ENCODE measurements at places on chromosomes 3 and 15.

DNA sequence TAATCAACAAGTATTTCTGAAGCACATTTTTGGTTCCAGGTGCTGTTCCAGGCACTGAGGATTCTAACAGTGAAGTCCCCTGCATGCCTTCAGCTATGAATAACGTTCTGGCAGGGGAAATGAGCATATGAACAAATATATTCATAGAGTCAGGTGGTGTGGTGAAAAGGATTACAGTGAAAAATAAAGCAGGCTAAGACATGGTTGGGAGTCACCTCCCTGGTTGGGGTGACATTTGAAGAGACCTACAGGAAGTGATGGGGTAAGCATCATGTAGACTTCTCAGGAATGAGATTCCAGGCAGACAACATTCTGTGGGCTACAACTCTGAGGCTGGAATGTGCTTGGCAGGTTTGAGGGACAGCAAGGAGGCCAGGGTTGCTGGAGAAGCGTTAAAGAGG is 15.0 kb downstream of the FRMD4B start:
- DNase-seq: no peak

GRCh38 chr15:98231696-98232440 is 271.4 kb downstream of the ARRDC4 start:
- no peak for DNase-seq

DNA sequence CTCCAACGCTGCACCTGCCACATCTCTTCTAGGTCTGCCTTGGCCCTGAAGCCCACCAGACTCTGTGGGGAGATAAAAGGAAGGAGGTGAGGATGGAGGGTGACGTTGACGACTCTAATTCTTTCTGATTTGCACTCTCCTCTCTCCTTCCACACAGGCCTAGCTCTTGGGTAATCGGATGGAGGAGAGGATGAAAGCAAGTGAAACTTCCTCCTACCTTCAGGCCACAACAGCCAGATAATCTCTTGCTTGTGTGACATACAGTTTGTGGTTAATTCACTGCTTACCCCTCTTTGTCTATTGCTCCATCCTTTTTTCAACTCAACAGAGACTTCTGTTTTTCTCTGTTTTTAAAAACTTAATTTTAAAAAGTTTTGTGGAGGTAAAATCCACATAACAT is 208.1 kb downstream of the SV2B start:
- no peak for DNase-seq

GRCh38 chr15:63636518-63637061 is 39.4 kb downstream of the FBXL22 start:
- DNase-seq: no peak

DNA sequence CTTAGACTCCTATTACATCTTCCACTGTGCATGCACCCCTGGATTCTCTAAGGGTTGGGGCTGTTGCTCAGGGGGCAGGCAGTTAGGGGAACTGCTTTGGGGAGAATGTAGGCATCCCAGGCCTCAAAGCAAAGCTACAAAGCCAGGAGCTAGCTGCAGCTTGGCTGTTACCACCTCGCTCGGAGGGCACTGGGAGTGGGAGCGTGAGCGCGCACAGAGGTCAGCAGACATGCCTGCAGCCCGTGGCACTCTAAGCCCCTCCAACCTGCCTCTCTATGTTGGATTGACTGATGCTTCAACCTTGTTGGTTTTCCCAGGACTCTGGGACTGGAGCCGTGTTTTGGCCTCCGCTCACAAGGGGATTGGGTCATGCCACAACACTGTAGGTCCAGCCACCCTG is 69.8 kb downstream of the CPN2 start:
- DNase-seq: no peak

GRCh38 chr3:128813097-128813496 is 66.3 kb upstream of the ACAD9 start:
- no peak for DNase-seq

- DNase-seq: no peak
Observed at GRCh38 chr3:19506171-19506570, 357.9 kb downstream of the KCNH8 start.

DNA sequence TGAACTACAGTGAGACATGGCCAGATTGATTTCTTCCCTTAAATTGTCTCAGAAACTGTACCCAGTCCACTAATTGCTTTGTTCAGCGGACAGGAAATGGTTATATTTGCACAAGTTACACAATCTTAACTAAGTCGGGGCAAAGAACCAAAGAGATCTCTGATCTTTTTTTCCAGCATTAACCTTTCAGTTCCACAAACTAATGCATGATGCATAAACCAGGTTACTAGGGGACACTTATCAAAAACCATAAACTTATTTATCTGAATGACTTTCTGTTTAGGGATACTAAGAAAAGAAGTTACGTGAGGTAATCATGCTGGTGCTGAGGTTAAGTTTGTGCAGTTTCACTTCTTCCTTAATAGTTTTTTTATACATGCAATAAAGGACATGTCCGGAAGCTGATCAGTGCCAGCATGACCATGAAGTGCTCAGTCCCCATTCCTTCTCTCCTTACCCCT is 22.4 kb downstream of the FNDC3B start:
- DNase-seq: no peak

- no peak for DNase-seq
Observed at GRCh38 chr3:20575146-20575545, 389.1 kb upstream of the SGO1 start.

GRCh38 chr15:67187351-67187854 is 67.1 kb downstream of the AAGAB start:
- no peak for DNase-seq

DNA sequence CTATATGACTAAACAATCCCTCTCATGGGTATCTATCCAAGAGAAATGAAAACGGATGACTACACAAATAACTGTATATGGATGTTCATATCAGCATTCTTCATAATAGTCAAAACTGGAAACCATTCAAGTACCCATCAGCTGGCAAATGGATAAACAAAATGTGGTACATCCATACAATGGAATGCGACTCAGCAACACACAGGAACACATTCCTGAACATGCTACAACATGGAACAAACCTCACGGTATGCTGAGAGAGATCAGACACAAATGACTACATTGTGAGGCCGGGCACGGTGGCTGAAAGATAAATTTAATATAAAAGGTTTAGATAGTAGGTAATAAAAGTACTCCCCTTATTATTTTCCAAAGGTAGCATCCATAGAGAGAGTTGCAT is 42.6 kb downstream of the CCR4 start:
- no peak for DNase-seq

GRCh38 chr15:90550919-90551318 is 21.2 kb downstream of the CRTC3 start:
- DNase-seq: no peak

GRCh38 chr3:67460841-67461510 is 193.4 kb downstream of the SUCLG2 start:
- peak; percentile 7 for DNase-seq

DNA sequence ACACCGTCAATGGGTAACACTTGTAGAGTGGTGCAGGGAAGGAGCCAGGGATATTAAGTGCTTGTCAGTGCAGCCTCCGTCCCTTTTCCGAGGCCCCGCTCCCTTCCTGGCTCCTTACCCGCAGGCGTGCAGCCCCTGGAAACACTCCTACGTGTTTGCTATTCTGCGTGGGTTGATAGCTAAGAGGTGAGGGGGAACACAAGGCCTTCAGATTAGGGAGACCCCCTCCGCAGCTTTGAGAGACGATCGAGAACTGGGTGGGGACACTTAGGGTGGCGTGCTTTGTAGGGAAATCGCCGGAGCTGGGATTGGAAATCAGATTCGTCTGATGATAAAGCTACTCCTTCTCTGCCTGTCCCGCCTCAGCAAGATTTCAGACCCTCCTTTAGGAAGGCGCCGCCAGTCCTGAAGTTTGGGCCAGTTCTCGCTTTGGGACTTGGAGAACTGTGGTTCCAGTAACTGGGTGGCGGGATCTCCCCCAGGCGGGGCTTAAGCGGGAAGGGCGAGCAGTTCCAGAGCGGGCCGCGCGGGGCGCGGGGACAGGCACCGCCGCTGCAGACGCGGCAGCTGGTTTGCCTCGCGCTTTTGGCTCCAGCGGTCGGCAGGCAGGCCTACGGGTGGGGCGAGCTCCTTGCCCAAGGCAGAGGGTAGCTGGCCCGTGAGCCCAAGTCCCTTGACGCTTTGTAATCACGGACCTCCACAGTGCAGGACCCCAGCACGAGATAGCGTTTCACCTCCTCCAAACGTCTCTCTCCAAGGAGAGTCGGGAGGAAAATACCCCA is 8.0 kb upstream of the FAM107A start:
- peak; percentile 50 for DNase-seq

DNA sequence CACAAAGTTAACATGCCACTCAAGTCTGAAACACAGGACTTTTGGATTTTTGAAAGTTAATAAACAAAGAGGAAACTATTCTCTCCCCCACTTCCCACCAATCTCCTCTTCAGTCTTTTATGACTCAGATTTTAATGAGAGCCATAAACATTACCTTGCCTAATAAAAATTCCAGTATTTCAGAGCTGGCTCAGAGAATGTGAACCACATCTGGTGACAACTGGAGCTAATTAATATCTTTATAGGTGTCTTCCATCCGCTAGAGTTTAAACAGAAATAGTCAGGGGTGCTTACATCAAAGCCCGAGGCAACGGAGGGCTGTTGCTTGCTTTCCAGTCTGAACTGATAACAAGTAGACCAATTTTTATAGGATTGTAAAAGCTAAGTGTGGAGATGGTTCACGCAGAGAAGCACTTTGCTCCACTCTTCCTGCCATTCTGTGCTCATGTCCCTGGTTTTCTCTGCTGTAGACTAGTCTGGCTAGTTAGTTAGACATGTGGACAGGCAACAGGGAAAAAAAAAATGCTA is 363.6 kb downstream of the NR2F2 start:
- peak; percentile 33 for DNase-seq

DNA sequence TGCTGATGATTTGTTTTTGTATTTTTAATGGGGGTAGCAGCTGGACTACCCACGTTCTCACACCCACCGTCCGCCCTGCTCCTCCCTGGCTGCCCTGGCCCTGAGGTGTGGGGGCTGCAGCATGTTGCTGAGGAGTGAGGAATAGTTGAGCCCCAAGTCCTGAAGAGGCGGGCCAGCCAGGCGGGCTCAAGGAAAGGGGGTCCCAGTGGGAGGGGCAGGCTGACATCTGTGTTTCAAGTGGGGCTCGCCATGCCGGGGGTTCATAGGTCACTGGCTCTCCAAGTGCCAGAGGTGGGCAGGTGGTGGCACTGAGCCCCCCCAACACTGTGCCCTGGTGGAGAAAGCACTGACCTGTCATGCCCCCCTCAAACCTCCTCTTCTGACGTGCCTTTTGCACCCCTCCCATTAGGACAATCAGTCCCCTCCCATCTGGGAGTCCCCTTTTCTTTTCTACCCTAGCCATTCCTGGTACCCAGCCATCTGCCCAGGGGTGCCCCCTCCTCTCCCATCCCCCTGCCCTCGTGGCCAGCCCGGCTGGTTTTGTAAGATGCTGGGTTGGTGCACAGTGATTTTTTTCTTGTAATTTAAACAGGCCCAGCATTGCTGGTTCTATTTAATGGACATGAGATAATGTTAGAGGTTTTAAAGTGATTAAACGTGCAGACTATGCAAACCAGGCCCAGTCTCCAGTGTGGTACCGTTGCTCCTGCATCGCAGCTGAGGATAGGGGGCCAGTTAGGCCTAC is 1.4 kb upstream of the FES start:
- DNase-seq: no peak

DNA sequence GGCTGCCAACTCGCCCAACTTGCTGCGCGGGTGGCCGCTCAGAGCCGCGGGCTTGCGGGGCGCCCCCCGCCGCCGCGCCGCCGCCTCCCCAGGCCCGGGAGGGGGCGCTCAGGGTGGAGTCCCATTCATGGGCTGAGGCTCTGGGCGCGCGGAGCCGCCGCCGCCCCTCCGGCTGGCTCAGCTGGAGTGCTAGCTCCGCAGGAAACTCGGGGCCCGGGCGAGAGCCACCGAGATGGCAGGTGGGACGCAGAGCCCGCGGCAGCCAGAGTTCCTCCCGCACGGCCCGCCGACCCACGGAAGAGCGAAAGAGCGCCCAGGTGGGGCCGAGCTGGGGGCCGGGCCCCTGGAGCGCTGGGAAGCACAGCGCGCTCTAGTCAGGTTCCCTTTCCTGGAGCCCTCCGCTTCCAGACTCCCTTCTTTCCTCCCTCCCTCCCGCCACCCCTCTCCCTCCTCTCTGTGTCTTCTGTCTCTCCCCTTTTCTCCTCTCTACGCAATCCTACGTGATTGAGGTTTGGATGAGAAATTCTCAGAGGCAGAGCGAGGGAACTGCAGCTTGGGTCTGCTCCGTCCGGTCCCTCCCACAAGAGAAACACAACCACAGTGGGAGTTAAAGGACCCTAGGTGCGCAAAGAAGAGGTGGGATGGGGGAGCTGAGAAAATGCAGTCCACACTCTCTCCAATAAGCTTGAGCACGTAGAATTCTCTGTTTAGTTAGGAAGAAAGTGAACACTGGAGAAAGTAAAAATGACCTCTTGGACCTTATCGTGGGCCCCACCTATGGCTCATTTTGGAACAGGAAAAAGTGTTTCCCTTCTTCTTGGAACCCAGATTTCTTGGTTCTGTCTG is 317.3 kb downstream of the FGF12 start:
- peak; percentile 71 for DNase-seq

DNA sequence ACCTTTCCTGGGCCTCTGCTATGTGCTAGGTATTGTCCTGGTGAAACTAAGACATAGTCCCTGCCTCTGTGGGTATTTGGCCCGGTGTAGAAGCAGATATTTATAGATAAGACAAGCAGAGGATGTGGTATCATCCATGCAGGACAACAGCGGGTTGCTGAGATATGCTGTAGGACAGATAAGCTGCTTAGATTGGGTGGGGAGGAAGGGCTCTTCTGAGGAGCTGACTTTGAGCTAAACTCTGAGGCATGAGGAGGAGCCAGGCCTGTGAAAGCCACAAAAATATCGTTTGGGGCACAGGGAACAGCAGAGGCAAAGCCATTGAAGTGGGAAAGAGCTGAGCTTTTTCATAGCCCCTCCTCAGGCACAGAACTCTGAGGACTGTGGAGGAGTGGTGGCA is 492.5 kb upstream of the CFAP20DC start:
- no peak for DNase-seq

- DNase-seq: no peak
Observed at GRCh38 chr15:58396181-58396580, 35.6 kb upstream of the LIPC start.

GRCh38 chr3:155423526-155424322 is 130.2 kb upstream of the STRIT1 start:
- DNase-seq: peak; percentile 12

GRCh38 chr3:196837819-196838420 is 29.8 kb upstream of the SENP5 start:
- no peak for DNase-seq

GRCh38 chr3:109853077-109853731 is 515.9 kb upstream of the DPPA4 start:
- no peak for DNase-seq

DNA sequence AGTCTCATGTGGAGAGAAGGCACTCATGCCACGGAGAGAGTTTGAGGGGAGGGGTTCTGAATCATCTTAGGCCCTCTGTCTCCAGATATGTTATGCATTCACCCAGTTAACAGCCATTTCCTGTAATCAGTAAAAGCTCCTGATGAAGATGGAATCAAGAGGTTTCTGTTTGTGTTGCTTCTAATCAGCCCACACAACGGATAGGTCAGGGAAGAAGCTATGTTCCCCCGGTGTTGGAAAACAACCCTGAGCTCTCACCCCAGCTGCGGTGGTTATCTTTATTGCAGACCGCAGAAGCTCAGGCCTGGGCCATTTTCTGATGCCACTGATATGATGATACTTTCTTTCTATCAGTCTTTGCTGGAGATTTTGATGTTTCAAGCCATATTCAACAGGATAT is 338.5 kb upstream of the ONECUT1 start:
- DNase-seq: no peak
